ENCODE measurements at places on chromosomes 11 and 22. TPM values are rescaled to one million over a fixed set of nuclear protein-coding genes. Genes with fewer than 3 reads are reported as not detected.

DNA sequence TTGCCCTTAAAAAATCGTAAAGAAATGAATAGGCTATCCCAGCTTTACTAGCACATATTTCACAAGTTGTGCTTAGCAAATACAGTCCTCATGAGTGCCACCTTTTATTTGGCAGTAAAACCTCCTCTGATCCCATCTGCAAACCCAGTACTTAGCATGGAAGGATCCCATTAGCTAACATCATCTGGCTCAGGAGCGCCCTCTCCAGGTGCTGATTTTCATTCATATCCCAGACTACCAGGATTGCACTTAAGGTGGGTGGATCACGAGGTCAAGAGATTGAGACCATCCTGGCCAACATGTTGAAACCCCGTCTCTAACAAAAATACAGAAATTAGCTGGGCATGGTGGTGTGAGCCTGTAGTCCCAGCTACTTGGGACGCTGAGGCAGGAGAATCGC lies 76.1 kb upstream of the PAX6 start:
- DNase-seq: no peak

UPB1 gene
- polyA plus RNA-seq: 0.10 TPM

- DNase-seq: no peak
These were observed 153.0 kb upstream of the LRRC4C start for GRCh38 chr11:41612415-41612814.

SLC6A5 gene
- not detected for polyA plus RNA-seq
